Fibroblast of pulmonary artery (primary cell): ENCODE measurements at places on chromosomes 3 and 15.
A peak's percentile ranks its signal among the peaks of the same experiment; 100 is the strongest.

- no peak for DNase-seq
Measured at GRCh38 chr3:161946443-161946960, 449.9 kb downstream of the OTOL1 start.

DNA sequence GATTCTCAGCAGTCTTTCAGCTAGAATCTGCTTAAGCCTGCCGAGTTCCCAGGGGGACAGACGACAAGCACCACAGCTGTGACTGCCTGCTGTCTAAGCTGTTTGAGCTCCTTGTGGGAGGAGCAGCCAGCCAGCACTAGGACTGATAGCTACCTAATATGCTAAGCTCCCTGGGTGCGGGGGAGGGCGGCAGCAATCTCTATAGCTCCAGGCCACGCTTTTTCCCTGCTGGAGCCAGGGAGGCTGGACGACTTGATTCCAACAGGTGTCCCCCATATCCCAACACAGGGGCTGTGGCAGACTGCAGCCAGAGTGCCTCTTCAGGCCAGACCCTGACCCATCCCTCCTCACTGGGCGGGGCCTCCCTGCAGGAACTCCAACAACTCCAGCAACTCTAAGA lies 134.1 kb upstream of the ARPP21 start:
- DNase-seq: no peak

DNA sequence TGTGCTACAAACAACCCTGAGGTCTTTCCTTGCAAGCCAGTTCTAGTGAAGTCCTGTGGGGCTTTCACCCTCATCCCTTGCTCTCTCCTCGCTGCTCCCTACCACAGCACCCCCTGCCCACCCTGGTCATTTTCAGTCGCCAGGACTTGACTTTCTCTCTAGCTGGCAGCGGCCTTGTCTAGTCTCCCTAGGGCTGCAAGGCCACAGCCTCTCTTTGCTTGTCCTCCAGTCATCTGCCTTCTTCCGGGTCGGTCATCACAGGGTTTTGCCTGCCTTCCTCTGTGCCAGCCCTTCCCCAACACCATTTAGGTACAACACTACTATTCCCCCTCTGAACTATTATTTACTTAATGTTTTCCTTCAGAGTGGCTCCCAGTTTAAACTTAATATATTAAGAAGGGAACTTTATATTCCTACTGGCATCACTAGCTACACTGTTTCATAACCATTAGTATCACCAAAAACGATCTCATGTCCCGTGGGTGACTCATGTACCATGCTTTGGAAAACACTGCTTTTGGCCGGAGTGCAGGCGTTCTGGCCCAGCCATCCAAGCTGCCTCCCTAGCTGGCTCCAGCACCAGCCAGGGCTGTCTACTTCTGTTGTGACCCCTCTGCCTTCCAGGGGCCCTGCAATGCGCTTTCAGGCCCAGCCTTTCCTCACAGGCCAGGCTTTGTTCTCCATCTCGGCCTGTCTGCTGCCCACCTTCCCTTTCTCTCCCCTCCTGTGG lies 21.4 kb downstream of the FAH start:
- peak; percentile 86 for DNase-seq

DNA sequence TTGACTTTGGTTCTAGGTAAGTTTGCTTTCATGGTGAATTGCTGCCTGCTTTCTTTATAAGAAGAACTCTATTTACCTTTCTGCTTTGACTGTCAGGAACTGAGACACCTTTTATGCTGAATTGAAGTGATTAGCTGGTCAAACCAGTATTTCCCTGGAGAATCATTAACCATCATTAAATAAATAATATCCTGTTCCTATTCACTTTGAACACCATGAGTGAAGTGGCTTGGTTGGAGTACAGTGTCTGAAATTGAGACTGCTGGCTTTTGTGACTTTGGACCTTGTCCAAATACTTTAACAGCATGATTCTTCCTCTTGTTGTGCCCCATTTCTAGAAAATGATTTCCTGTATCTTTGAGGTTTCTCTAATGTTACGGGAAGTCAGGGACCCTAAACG lies 5.6 kb upstream of the TMEM62 start:
- DNase-seq: no peak

- DNase-seq: no peak
Measured at GRCh38 chr15:85324202-85324601, 56.2 kb upstream of the AKAP13 start.

GRCh38 chr3:52532517-52532837 lies 1.2 kb downstream of the NT5DC2 start:
- peak; percentile 76 for DNase-seq
